ENCODE measurements at places on chromosomes 4 and X.

DNA sequence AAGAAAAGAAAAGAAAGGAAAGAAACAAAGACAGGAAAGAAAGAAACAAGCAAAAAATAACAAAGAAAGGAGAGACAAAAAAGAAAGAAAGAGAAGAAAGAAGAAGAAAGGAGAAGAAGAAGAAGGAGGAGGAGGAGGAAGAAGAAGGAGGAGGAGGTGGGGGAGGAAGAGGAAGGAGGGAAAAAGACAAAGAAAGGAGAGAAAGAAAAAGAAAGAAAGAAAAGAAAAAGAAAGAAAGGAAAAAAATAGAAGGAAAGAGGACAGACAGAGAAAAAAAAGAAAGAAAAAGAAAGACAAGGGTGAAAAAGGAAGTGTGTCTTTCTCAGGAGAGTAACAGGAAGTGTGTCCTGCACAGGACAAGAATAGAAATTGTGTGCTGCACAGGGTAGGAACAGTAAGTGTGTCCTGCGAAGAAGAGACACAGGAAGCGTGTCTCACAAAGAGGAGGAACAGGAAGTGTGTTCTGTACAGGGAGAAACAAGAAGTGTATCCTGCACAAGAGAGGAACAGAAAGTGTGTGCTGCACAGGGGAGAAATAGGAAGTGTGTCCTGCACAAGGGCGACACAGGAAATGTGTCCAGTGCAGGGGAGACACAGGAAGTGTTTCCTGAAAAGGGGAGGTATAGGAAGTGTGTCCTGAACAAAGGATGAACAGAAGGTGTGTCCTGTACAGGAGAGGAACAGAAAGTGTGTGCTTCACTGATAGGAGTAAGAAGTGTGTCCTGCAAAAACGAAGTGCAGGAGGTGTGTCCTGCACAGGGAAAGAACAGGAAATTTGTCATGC, 101.2 kb downstream of the ARSF start:
- no peak for DNase-seq

- DNase-seq, result no peak
Observed at GRCh38 chr4:3016961-3017360, 53.6 kb downstream of the GRK4 start.

DNA sequence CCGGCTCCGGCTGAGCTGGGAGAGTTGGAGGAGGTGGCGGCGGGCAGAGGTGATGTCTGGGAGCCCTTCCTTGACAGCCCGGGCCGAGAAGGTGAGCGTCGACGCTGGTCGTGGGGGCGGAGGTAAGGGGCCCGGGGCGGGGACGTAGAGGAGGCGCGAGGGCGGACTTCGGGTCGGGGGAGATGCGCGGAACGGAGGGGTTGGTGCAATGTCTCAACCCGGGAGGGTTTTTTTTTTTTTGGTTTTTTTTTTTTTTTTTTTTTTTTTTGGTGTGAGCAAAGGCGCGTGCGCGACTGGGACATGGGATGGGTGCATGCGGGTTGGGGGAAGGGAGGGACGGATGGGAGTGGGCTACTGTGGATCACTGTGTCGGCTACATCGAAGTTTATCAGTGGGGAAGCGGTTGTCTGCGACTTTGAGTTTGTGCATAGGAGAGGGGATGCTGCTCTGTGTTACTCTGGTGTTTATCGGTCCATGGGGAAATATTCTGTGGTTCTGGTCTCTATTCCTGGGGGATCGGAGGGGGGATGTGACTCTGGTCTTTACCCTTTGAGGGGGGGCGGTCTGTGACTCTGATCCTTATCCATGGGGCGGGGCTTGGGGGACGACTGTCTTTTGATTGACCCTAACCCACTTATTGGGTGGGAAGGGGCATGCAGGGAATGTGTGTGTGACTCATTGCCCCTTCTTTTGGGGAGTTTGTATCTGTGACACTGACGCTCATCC, 537 bp downstream of the RBM10 start:
- DNase-seq, result peak; percentile 56

DNA sequence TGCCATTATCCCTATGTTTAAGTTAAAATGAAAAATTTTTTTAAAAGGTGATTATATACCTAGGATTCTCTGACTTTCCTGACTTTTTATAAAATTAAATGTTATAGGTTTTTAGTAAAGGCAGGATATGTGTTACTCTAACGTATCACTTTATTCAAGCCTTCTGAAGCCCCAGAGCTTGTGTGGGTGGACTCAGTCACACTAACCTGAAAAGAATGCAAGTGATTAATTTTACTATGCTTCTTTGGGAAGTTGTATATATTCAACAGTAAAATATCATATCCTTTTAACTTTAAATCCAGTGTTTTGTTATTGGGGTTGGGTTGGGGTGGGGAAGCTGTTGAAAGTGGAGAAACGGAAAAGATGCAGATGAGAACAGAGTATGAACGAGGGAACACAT, 22.8 kb downstream of the PDLIM3 start:
- DNase-seq, result no peak

GRCh38 chrX:129830494-129830893, 13.2 kb downstream of the ZDHHC9 start:
- no peak for DNase-seq

DNA sequence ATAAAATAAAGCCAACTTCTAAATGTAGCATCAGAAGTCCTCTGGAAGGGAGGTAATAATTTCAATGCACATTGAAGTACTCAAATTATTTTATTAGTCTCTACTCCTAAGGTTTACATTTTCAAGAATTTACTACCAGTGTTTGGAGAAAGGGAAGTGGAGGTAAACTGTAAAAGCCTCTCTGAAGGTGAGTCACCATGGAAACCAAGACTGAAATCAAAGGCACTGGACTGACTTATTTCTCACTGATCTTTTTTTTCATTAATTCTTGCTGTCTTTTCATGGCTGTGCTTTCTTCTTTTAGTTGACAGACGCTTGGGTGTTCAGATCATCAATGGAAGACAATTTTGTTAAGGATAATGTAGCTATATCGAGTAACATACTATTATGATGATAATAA, 9.7 kb downstream of the SLC39A8 start:
- no peak for DNase-seq

DNA sequence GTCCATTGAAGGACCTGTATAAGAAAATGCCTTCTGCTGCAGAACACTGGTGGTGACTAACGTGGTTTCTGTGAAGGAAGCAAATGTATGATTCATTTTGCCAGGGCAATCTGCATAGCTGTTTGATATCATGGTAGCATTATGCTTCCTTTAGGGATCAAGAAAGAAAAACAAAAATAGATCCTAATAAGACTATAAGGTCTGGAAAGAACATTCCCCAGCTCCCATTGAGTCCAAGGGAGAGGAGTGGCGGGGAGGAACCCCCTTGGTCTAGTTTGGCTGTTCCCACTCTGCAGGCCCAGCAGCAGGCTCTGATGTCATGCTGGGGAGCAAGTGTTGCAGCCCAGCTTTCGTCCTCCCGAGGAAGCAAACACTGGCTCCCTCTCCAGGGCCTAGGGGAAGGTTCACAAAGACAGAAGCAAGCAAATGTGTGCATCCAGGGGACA, 154.5 kb upstream of the GALNT7 start:
- no peak for DNase-seq

Data from GM13977 (cell line).